ENCODE measurements at places on chromosomes 3 and 15.

DNA sequence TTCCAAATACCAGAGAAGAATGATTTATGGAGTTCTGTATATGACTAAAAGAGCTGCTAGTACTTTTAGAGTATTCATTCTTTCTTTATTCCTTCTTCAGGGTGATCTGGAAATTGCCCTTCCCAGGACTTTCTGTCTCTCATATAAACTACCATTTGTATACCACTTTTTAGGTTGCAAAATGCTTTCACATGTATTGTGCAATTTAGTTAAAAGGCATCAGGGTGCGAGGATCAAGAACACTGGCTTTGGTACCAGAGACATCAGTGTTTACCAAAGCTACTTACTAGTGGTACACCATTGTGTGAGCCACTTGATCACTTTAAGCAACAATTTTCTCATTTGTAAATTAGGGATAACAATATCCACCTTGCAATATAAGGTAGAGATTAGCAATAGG lies 251.4 kb downstream of the TIGIT start:
- DNase-seq, result no peak

DNA sequence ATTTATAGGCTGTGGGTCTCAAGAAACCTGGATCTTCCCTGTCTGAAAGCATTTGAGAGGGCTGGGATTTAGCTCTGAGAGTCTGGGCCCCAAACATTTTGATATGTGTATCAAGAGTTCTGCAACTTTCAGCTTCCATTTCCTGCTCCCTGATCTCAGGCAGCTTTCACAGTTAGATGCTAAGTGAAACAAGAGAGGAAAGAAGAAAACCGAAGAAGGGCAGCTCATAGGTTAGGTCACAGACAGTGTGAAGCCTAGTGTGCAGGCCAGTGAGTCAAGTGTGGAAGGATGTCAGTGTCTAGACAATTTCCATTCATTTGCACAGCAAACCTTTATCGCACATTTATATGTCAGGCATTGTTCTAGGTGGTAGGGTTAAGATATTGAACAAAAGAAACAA lies 173.6 kb upstream of the PROK2 start:
- DNase-seq, result no peak

DNA sequence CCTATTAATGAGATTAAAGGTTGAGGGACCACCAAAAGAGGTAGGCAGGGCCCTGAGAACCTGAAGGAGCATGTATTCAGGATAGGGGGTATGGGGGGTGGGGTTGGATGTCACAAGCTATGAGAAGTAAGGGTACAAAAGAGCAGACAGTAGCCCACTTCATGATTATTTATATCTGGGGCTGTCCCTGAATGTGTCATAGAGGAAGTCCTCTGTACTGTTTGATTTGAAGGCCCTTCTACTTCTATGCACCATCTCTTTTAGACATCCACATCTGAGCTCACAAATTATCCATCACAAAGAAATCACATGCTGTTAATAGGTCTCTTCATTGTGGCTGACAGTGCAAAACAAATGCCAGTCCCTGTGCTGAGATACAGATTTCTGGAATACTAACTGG lies 68.6 kb downstream of the FHIT start:
- no peak for DNase-seq

GRCh38 chr15:95574053-95574452 lies 756.4 kb upstream of the NR2F2 start:
- no peak for DNase-seq

GRCh38 chr15:49987198-49987785 lies 131.7 kb downstream of the ATP8B4 start:
- DNase-seq, result no peak

DNA sequence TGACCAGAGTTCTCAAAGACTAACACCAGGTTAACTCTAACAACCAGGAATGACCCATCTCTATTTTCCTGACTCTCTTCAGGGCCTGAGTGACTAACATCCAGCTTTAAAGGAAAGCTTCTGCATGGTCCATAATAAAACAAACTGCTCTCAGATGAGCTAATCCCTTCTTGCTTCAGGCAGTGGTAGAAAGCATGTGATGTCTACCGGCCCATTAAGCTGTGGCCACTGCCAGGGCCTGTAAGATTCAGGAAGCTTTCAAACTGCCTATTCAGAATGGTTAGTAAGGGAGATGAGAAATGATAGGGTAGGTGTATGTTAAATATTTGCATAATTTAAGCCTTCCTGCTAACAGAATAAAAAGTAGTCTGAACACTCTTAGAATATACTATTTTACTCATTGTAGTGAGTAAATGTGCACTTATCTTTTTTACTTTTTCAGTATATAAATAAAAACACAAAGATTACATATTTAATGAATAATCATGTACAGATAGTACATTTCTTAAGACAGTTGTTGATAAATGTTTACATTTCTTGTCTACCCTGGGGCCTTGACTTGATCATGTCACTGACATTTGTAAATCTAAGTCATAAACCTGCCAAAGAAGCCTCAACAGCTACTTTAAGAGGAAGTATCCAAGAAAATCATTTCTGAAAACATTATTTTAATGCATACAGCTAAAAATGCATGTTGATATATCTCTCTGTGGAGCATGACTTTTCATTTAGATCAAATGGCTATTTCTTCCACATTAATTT lies 222.0 kb downstream of the MCTP2 start:
- no peak for DNase-seq

- no peak for DNase-seq
Measured at GRCh38 chr3:98171071-98171470, 4.6 kb downstream of the OR5H15 start.

DNA sequence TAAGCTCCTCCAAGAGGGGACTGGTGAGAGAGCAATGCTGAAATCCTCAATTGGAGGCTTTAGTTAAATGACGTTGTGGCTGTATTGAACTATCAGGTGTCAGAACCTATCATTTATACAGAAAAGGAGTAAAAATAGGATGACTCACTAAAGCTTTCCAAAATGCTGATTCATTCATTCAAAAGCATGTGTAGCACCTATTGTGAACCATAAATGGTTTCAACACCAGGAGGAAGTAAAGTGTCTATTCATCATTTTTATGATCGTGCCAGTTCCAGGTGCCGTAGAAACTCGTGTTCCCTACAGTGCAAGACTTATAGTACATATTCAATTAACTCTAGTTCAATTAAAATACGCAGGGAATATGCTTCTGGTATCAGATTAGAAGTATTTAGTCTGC lies 66.5 kb upstream of the ARRDC4 start:
- DNase-seq, result no peak

DNA sequence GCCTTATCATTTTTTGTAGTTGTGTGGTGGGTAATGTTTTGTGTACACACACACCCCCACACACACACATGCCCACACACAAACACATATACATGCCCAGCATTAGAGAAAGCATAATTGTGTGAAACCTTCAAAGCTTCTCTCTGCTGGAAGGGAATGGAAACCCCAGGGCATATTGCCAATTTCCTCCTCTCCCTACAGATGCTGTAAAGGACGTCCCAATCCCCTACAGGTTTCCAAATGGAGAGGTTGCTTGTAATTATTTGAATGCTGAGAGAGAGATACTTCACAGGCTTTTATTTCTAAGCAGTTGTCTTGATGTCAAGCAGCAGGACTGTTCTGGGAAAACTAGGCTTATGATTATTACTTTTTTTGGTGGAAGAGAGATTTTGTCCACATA lies 23.0 kb upstream of the CCK start:
- DNase-seq, result no peak

- DNase-seq, result no peak
Measured at GRCh38 chr15:76566276-76566675, 229.7 kb downstream of the ISL2 start.

GRCh38 chr3:30610702-30611368 lies 4.4 kb downstream of the TGFBR2 start:
- no peak for DNase-seq

DNA sequence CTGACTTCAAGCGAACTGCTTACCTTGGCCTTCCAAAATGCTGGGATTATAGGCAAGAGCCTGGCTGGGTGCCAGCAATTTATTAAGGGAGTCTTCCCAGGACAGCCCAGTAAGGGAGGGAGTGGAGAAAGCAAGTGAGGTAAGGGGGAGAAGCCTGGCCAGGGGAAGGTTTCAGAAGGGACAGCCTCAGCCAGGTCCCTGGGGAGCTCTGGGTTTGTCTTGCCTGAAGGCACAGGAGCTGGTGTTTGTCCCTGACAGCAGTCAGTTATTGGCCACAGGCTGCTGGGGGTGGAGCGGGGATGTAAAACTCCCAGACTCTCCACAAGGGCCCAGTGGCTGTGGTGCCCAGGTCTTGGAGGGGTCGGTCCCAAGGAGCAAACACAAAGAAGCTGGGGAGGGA lies 33.0 kb upstream of the CDCP1 start:
- no peak for DNase-seq

GRCh38 chr3:97884586-97885123 lies 62.8 kb downstream of the CRYBG3 start:
- DNase-seq, result no peak

GRCh38 chr15:74841891-74842373 lies 1.0 kb downstream of the ULK3 start:
- DNase-seq, result no peak

DNA sequence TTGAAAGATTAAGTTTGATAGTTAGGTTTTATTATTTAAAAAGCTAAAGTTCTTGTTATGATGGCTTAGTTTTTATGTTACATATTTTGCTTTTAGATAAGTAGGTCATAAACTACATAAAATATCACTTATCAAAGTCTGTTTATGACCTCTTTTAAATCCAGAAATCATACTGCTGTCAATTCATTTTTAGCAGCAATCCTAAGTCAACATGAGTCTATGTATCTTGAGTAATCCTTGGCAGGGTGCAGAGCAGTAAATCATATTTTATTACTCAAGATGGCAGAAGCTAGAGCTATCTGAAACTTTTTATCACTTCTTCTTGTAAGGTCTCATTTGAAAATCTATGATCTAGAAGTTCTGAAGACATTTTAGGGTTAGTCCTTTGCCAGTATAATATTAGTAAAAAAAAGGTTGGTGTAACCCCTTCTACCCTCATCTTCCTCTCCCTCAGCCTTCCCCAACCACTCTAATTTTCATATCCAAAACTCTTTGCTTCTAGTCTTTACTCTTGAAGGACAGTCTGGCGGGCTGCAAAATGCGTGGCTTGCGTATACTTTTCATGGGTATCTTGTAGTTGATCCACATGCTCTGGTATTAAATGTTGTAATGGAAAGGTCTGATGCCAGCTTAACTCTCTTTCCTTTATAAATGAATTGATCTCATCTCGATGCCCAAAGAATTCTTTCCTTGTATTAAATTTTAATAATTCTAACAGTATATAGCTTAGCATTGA lies 134.0 kb upstream of the THRB start:
- DNase-seq, result no peak

- DNase-seq, result no peak
Measured at GRCh38 chr3:37501571-37502313, 327.4 kb upstream of the LRRFIP2 start.

- DNase-seq, result no peak
Measured at GRCh38 chr3:65953301-65953812, 85.4 kb downstream of the MAGI1 start.

DNA sequence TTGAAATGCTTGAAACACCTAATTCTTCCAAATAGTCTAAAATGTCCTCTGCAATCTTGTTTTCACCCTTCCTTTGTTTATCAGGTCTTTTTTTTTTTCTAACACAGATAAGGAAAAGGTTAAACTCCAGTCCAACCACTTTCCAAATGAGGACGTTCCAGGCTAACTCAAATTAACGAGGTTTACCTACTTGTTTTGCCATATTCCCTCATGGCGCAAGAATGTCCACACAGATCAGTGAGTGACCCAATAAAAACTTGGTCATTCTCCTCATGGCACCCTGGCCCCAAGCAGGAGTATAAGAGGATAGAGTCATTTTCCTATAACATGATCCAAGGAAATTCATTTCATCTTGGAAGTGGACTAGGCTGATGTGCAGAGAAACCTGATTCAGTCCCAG lies 6.6 kb upstream of the LIPC start:
- no peak for DNase-seq

DNA sequence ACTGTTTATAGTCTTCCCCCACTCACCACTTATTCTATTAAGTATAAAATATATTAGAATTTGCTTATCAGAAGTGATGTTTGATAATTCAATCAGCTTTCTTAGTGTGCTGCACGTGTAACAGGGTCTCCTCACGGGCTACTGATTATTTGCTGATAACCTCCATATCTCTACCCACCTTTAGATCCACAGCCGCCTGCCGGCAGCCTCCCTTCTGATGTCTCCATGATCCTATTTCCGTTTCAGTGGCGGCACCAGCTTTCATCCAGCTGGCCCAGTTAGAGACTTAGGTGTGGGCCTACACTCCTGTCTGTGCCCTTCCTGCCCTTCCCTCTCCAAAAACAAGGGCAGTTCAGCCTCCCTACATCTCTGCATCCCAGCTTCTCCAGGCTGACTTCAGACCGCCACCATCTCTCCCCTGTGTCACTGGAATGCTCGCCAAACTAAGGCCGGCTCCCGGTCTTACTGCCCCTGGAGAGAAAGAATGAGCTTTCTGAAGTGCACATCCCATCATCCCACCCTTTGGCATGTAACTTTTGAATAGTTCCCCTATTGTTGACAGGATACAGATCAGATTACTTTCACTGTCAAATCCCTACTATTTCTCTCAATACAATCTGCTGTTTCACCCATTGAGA lies 76.6 kb upstream of the PRTG start:
- no peak for DNase-seq

DNA sequence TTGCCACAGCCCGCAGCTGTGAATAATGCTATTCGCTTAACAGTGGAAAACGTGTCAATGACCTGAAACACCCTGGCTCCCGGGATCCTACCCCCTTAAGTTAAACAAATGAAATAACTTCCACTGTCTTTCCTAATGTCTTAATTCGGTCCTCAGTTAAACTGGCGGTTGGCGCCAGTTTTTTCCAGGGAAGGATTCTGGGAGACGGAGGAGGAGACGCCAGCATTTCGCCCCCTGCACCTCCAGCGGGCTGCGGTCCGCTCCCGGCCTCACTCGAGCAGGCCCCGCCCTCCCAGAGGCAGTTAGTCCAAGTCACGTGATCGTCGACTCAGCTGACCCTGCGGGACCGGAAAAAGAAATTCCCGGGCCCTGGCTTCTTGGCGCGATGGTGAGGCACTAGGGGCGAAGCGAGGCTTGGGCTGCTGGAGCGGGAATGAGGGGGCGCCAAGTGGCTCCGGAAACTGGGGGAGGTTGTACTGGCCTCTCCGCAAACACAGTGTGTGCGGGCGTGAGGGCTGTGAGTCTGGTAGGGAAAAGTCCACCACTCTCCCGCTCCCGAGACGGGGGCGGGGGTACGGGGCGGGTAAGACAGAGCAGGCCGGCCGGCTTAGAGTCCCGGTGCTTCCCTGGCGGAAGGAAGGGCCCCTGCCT lies at the start of gene COMMD4:
Gene COMMD4 (plus strand): TSS at position 359 of the 651 bp plus-strand sequence. CDS start 27 bp downstream, at position 386.
- peak; percentile 97 for DNase-seq

DNA sequence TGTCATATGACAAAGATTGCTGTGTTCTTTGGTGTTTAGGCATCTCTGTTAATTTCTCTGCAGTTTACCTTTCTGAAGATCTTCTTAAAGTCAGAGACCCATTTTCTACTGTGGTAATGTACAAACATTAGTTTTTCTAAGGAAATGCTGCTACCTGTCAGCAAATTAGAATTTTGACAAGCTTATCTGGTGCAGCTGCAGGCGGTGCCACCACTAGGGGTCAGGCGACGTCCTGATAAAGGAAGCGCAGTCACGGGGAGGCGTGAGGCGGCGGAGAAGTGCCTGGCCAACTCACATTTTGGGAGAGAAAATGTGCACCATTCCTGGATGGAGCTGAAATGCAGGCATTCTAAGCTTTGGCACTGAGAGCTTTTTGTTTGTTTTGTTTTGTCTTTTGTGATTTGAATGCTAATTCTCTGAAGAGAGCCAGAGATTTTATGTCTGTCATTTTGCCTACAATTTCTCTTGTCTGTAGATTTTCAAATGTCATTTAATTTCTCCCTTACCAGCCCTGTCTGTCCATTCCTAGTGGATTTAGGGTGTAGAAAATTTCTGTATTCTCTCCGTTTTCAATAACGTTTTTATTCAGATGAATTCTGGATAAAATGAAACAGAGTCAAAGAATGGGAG lies 24.9 kb upstream of the SIAH2 start:
- DNase-seq, result peak; percentile 85

Measured in tibial artery (tissue), 4 donors.